GM20000 (cell line): ENCODE measurements at places on chromosomes 5 and 9.
A peak's percentile ranks its signal among the peaks of the same experiment; 100 is the strongest.

GRCh38 chr5:171311322-171312077, 2.5 kb downstream of the TLX3 start:
- peak; percentile 69 for DNase-seq

- DNase-seq: no peak
These were observed 81.0 kb upstream of the HTR4 start for GRCh38 chr5:148735301-148735835.

DNA sequence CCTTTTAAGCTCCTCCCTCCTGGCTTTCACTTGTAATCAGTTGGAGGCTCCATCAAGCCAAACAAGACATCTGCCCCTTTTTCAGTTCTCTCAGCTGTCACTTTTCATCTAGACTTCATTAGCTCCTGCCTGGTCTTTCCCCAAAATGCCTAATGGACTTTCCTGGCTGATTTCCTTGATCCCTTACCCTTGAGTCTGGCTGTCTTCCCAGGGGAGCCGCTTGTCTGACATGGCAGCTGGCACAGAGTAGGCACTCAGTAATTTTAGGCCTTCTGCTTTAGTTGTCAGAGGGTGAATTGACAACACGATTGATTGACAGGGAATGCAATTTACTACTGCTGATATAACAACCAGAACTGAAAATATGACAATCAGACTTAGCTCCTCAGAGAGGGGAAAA, 2.1 kb downstream of the C9orf153 start:
- DNase-seq: no peak

DNA sequence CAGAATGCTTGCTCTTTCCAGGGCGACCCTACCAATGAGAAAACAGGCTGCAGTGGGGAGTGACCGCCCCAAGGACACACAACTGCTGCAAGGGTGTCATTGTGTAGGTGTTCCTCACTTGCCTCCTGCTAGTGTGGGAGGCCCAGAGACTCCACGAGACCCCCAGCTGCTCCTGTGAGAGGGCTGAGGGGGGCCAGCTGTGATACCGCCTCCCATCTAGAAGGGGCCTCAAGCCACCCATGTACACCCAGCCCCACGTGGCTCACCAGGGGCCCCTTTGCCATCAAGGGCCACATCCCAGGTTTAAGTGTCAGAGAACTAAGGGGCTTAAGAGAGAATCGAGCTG, 1.3 kb upstream of the ASS1 start:
- DNase-seq: no peak

DNA sequence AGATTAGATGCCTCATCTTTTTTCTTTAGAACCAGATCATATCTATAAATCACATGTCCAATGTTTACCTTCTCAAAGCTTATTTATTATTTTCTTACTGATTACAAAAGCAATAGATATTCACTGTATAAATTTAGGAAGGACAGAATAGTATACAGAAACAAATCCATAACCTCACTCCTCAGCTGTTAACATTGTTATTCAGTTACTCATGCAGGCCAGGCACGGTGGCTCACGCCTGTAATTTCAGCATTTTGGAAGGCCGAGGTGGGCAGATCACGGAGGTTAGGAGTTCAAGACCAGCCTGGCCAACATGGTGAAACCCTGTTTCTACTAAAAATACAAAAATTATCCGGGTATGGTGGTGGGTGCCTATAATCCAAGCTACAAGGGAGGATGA, 15.3 kb downstream of the STOM start:
- no peak for DNase-seq

- DNase-seq: no peak
These were observed 98.5 kb upstream of the ABCA1 start for GRCh38 chr9:105026451-105026850.
